ENCODE measurements at places on chromosomes 1 and 21.

DNA sequence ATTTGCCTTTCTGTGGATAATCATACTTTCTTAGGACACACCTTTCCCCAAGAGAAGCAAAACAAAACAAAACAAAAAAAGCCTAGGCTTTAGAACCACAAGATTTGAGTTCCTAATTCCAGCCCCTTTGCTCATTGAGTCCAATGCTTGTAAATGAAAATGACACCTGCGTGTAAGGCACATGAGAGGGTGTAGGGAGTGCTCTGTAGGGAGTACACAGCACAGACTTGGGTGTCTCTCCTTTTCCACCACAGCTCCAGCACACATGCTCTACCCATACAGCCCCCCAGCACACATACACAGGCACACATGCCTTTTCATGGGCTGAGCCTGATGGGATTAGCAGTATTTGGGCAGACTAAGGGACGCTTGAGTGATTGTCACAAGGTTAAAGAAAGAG lies 9.2 kb upstream of the NGF start:
- DNase-seq: no peak

DNA sequence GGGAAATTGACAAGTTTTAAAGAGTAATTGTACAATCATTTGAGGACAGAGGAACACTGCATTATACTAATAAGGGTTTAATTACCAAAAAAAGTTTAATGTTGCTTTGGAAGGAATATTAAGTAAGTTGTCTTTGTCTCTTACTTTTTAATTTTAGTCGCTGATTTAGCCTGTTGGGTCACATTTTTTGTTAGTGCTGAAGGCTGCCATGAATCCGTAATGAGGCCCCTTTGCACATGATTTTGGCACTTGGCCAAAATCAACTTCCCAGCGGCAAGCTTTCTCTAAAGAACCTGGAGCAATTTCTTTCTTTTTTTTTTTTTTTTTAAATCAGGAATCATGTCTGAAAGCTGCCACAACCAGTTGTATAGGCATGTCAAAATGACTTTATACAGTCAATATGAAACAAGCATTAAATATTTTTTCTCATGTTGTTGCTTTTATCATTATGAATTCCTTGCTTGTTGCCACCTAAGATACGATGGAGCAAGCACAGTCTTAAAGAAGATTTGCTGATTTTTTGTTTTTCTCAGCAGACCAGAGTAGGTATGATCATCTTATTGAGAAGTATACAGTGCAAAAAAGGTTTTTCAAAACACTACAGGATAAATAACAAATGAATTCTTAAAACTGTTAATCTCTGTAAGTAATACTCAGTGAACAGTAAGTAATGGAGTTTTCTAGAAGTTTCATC lies 690.4 kb downstream of the USP25 start:
- DNase-seq: no peak

DNA sequence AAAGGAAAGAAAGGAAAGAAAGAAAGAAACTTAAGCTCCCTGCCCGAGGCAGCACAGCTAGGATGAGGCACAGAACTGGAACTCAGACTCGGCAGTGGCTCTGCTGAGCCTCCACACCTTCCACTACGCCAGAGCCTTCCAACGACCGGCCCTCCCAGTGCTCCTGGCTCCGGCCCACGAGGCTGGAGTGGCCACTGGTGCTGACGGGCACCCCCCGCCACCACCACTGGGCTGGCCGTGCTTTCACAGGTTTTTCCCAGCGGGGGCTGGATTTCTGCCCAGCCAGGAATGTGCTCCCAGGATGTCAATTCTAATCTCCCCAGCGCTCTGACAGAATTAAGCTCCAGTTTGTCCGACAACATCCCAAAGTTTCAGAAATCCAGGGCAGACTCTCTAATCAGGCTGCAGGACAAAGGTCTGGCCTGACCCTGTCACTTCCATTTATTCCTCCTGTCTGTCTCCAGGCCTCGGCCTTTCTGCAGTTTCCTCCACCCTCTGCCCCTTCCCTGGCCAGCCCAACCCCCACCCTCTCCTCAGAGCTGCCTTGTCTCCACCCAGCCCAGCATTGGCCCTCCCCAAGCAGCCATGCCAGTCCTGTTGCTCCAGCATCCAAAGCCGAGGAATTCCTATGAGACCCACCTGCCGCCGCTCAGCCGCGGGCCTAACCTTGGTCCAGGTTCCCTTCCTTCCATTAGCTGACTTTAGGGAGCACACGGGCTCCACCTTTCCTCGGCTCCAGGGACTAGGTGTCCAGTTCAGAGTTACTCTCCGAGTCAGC lies 81.9 kb downstream of the CASZ1 start:
- no peak for DNase-seq

GRCh38 chr1:78102916-78103315 lies 57.1 kb downstream of the GIPC2 start:
- no peak for DNase-seq

DNA sequence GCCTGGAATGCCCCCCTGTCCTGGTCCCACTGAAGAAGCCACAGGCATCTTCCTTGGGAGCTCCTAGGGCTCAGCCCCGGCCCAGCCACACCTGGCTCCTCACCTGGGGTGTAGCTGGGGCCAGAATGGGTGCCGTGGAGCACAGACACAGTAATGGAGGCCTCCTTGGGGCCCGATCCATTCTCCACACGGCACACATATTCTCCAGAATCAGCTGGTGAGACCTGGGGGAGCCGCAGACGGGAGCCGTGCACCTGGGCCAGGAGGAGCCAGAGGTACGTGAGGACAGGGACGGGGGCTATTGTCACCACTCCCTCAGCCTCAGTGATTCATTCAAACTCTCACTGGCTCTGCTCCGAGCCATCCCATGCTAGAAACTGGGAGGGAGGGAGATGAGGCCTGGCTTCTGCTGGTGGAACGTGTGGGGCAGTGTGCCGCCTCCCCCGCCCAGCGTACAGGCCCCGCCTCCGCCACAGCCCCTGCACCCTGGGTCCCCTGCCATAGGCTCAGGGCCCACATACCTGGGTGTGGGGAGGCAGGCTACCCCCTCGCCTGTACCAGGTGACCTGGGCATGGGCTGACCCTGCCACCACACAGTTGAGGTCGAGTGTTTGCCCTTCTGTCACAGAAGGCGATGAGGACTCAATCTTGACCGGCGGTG lies 42.2 kb downstream of the LDLRAD2 start:
- DNase-seq: no peak

- no peak for DNase-seq
These were observed 209.6 kb upstream of the HOOK1 start for GRCh38 chr1:59605184-59605583.

DNA sequence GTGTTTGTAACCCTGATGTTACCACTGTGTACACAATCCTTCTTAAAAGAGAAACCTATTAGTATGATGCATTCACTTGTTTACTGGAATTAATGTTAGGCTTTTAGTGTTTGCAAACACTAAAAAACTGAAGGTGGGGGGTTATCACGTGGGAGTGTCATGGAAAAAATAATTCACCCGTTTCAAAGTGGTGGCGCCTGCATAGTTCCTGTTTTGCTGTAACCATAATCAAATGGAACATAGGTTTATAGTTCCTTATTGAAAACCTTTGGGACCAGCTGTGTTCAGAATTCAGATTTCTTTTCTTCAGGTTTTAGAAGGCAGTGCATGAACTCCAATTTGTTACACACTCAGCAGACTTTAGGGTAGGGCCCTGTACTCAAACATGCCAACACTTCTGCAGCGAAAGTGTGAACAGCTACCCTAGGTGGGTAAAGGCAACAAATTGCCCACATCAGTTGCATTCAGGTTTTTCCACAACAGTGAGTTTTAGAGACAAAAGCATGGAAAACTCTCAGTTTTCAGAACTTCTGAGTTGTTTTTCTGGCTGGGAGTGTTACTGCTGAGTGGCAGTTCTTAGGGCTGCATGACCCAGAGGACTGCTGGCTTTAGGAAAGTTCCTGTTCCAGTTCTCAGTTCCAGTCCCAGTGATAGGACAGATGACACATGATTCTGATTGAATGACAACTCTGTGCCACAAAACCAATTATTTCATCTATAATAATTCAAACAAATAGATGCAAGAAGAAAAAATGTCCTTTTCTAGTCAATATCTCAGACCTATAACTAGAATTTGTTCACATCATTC lies 29.1 kb upstream of the IVNS1ABP start:
- DNase-seq: no peak

DNA sequence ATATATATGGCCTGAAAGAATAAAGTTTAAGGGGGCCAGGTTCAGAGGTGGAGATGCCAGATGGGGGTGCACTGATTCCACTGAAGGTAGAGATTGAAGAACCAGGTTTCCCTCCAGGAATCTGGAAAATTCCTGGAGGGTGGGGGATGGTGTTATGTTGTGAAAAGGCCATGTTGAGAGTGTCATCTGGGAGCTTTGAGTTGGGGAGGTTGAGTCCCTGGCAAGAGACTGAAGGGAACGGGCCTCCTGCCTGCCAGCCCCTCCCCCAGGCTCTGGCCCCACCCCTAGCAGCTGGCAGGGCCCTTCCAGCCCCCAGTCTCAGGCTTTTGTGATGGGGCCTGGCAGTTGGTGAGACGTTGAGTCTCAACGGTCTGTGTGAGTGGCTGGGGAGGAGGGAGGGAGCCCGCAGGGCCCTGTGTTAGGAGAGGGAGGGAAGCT lies 4.1 kb downstream of the PTPRU start:
- DNase-seq: no peak

DNA sequence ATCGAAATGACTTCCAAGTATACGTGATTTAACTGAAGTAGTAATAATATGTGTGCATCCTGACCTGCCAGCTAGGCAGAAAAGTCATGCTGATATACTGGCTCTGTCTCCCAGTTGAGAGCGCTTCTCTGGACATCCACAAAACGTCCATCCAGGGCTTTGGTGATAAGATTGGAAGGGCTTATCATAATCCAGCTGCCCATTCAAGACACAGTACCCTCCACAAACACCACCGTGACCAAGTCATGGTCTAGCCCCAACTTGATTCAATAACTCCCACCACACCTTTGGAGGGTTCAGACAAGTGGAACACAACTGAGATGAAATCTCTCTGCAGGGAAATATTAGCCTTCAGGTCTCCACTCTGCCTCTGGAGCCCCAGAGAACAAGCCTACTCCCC lies 76.2 kb downstream of the CD46 start:
- no peak for DNase-seq

DNA sequence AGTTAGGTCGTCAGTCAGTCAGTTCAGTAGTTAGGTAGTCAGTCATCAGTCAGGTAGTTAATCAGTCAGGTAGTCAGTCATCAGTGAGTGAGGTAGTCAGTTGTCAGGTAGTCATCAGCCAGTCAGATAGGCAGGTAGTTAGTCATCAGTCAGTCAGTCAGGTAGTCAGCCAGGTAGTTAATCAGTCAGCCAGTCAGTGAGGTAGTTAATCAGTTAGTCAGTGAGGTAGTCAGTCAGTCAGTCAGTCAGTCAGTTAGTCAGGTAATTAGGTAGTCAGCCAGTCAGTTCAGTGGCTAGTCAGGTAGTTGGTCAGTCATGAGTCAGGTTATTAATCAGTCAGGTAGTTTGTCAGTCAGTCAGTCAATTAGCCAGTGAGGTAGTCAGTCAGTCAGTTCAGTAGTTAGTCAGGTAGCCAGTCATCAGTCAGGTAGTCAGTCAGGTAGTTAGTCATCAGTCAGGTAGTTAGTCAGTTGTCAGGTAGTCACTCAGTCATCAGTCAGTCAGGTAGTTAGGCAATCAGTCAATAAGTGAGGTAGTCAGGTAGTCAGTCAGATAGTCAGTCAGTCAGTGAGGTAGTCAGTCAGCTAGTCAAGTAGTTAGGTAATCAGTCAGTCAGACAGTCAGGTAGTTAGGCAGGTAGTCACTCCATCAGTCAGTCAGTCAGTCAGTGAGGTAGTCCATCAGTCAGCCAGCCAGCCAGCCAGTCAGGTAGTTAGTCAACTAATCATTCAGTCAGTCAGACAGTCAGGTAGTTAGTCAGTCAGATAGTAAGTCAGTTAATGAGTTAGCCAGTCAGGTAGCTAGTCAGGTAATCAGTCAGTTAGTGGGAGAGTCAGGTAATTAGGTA lies 16.2 kb downstream of the KRTAP10-1 start:
- DNase-seq: no peak

GRCh38 chr1:55530749-55531478 lies 315.8 kb upstream of the USP24 start:
- DNase-seq: no peak

DNA sequence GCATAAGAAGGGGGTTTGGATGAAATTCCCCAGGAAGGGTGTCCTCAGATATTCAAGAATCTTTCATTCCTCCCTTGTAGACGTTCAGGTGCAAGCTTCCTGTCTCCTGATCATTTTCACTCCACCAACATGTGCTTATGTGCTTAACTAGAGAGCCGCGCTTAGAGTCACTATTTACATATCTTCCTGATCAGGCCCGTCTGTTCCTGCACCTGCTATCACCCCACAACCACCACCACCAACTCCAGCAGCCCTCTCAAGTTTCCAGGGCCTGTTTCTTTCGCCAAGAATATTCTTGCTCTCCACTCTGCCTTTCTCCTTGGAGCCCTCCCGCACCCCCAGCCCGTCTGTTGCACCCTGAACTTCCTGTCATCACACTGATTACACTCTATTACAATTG lies 113.4 kb downstream of the SPSB1 start:
- DNase-seq: no peak

DNA sequence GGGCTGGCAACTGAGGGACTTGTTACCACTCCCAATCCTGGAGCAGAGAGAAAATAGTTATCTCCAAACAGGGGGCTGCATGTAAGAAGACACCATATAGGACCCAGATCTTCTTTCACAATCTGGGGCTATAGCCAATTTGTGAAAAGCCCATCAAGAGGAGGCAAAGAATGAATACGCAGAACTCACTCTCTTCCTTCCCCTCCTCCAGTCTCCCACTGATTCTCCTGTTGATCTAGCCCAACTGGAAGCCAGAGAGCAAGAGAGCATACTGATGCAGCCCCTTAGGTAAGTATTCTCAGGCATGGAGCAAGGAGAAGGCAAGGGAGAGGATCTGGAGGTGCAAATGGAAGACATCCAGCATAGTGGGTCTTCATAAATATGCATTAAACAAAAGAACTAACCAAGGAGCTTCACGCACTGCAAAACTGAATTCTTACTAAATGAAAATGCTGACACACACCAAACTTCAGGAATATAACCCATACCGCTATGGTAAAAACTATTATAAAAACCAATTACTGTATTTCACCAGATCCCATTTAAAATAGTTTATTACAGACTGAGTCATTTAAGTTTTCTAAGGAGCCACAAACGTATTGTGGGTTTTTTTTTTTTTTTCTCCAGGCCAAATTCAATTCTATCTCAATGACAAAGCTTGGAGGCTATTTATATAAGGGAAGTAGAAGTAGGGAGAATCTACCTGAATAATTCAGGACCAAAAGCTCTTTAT lies 15.5 kb upstream of the HMGB4 start:
- no peak for DNase-seq

- no peak for DNase-seq
These were observed 6.5 kb downstream of the RAP1GAP start for GRCh38 chr1:21662426-21663247.

GRCh38 chr1:207022996-207023679 lies 9.4 kb downstream of the C1orf116 start:
- no peak for DNase-seq

DNA sequence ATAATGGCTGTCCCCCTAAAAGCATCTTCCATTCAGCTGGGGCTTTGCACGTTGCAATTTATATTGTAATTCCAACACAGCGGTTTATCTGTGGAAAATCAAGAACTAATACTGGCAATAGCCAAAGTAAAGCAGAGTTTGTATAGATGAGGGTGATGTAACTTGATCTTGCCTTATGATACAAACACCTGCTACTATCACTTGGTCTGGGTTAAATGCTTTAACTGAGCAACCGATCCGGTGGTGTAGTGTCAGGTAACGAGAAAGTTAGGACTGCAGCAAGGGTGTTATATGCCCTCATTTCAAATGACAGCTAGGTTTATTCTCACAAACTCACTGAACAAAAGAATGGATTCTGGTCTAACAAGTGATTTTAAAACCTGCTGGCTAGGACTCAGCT lies 47.3 kb upstream of the PLPPR4 start:
- no peak for DNase-seq
